Ovary (tissue), 10 donors: ENCODE measurements at places on chromosomes 4 and X. TPM values are rescaled to one million over a fixed set of nuclear protein-coding genes. Genes with fewer than 3 reads are reported as not detected.
A peak's percentile ranks its signal among the peaks of the same experiment; 100 is the strongest.

DNA sequence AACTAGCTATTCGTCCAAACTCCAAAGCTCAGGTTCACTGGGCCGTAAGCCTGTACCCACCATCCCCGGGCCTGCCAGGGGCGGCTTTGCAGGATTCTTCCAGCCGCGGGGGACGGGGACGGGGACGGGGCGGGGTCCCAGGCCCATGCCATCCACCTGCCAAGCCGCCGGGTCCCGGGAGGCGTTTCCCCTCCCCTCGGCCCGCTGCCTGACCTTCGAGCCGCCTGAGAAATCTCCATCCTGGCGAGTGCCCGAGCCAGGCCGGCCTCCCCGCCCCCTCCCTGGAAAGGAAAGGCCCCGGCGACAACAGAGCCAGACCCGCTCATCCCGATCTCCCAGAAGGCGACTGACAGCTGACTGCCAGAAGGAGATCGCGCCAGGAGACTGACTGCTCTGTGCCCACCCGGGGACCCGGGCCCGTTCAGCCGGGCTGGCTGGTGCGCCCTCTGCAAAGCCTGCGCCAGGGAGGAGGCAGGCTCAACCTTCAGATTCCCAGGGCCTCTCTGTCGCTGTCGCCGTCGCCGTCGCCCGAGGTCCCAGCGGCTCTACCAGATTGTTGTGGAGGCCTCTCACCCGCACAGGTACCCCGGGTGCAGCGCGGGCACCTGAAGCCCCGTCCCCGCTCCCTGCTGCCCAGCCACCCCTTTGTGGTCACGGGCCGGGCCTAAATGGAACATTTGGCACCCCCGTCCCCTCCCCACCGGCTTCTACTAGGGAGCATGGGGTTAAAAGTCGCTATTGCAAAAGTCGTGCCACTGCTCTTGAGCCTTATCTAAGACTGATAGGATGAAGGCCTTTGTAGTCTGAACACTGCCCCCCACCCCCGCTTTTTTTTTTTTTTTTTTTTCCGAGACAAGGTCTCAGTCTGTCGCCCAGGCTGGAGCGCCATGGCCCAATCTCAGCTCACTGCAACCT is at the start of gene RGN:
Gene RGN, plus strand, starts transcription at position 315 of the 915 bp plus-strand sequence. CDS start 2,702 bp downstream, outside the sequence.
- peak; percentile 58 for DNase-seq

- no peak for DNase-seq
These were observed 131.6 kb downstream of the GATB start for GRCh38 chr4:151629097-151629783.

DNA sequence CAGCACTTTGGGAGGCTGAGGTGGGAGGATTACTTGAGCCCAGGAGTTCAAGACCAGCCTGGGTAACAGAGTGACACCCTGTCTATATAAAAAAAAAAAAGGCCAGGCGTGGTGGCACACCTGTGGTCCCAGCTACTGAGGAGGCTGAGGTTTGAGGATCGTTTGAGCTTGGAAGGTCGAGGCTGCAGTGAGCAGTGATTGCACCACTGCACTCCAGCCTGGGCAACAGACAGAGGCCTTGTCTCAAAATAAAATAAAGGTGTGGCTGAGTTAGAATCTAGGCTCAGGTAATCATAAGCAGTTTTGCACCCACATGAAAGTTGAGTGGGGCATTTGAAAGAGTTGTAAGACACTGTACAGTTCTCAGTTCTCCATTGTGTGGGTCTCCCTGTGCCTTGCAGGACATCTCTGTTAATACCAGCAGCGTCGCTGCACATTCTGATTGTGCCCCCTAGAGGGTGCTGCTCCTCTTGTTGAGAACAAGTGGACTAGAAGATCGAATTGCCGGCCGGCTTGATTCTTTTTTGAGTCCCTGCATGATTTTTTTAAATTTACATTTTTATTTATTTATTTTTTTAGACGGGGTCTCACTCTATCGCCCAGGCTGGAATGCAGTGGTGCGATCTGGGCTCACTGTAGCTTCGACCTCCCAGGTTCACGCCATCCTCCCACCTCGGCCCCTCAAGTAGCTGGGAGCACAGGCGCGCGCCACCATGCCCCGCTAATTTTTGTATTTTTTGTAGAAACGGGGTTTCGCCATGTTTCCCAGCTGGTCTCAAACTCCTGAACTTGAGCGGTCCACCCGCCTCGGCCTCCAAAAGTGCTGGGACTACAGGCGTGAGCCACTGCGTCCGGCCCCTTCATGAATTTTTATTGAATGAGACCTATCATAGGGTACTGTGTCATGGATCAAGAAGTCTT is 73.6 kb upstream of the RBMX start:
- DNase-seq, result peak; percentile 48

- no peak for DNase-seq
These were observed 60.0 kb downstream of the ATP8A1 start for GRCh38 chr4:42596918-42597317.

- no peak for DNase-seq
These were observed 62.1 kb upstream of the PRRG3 start for GRCh38 chrX:151633157-151633556.

DNA sequence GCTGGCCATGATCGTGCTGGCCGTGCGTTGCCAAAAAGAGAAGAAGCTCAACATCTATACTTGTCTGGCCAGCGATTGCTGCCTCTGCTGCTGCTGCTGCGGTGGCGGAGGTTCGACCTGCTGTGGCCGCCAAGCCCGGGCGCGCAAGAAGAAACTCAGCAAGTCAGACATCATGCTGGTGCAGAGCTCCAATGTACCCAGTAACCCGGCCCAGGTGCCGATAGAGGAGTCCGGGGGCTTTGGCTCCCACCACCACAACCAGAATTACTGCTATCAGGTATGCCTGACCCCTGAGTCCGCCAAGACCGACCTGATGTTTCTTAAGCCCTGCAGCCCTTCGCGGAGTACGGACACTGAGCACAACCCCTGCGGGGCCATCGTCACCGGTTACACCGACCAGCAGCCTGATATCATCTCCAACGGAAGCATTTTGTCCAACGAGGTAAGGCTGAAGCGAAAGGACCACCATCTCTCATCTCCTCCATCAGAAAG is 3.3 kb downstream of the PCDH10 start:
- DNase-seq, result peak; percentile 21

The CFP gene
- total RNA-seq, result 1.4 TPM

The SGMS2 gene
- 2.1 TPM for total RNA-seq

The ATP10D gene
- total RNA-seq, result 19.6 TPM

The LNX1 gene
- 0.35 TPM for total RNA-seq

The CXCL1 gene
- total RNA-seq, result 0.40 TPM

The DOK7 gene
- total RNA-seq, result 2.5 TPM
